NCI-H187 treated with DMSO at 0.1 percent for 48 hours (cell line): ENCODE measurements at places on chromosomes 11 and 22.

DNA sequence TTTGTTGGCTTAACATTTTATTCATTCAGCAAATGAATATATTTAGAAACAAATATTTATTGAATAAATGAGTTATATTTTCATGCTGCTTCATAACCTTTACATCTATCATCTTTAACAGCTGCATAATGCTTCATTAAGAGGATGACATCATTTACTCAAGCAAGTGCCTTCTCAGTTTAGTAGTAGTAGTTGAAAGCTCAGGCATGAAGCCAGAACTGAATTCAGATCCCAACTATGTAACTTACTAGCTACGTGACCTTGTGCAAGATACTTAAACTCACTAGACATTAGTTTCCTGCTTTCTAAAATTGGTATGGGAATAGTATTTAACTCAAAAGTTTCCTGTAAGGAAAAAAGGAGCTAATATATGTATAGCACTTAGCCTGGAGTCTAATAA lies 90.3 kb downstream of the TMPRSS5 start:
- DNase-seq: no peak

- DNase-seq: no peak
Observed at GRCh38 chr22:27906241-27906640, 12.8 kb downstream of the PITPNB start.

GRCh38 chr11:132859306-132859705 lies 673.0 kb downstream of the OPCML start:
- no peak for DNase-seq

GRCh38 chr11:21225860-21226259 lies 556.5 kb downstream of the NELL1 start:
- no peak for DNase-seq

DNA sequence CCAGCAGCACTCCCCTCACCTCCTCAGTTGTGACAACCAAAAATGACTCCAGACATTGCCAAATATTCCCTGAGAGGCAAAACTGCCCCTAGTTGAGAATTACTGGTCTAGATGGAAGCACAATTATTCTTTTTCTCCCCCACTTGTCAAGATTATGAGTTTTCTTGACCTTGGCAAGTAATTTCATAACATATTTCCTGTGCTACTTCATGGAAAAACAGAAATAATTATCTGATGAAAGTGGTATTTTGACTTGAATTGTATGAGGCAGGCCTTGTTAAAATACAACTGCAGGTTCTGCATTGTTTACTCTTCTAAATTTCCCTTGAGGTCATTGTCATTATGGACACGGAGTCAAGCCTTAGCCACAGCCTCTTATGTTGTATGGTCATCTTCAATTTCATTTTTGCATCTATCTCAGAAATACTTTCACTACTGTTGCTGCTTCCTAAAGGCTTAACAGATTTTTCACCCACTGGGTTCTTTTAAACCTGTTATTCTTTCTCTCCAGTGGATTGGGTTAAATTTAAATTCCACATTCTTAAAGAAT lies 32.2 kb upstream of the LDLRAD3 start:
- no peak for DNase-seq

GRCh38 chr11:82577246-82577645 lies 156.4 kb downstream of the FAM181B start:
- no peak for DNase-seq

DNA sequence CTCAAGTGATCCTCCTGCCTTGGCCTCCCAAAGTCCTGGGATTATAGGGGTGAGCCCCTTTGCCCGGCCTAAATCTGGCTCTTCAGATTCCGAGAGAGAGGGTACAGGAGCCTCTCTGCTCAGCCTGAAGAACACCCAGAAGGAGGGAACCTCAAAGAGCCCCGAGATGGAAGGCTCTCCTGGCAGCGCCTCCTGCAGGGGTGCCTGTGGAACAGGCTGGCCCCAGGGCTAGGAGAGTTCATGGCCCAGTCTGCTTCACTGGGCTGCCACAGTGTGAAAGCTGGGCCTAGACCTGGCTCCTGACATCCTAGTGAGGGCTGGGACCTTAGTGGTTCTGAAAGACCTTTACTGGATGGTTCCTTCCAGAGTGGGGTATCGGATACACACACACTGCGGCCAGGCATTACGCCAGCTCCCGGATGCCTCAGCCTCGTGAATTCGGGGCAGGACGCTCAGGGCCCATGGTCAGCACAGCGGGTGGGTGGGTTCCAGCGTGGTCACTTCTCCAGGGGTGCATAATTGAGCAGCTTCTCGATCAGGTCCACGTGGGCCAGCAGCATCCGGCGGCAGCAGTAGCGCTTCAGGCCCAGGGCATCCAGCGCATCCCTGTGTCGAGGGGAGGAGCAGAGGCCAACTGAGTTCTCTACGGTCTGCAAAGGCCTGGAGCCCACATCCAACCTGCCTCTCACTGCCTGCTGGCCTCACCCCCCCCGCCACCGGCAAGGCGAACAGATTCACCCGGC lies 2.3 kb downstream of the POLR2L start:
- DNase-seq: no peak

- no peak for DNase-seq
Observed at GRCh38 chr11:122746050-122746478, 90.5 kb downstream of the UBASH3B start.

- DNase-seq: no peak
Observed at GRCh38 chr22:22882033-22882717, 5.4 kb upstream of the IGLL5 start.

DNA sequence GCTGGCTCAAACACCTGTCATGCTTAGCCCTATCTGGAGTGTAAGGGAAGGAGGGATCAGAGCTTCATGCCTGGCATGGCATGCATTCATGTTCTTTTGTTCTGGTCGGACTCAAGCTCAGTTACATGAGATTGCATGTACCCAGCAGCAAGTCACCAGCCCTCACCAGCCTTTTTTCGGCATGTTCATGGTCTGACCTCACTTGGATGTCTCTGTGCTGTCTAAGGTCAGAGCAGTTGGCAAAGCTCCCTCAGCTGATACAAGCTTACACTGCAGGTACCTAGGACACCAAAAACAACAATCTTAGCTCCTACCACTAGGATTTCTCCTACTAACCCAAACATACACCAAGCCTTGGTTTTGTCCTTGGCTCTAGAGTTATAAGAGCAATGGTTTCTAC lies 152.6 kb downstream of the BARX2 start:
- no peak for DNase-seq

DNA sequence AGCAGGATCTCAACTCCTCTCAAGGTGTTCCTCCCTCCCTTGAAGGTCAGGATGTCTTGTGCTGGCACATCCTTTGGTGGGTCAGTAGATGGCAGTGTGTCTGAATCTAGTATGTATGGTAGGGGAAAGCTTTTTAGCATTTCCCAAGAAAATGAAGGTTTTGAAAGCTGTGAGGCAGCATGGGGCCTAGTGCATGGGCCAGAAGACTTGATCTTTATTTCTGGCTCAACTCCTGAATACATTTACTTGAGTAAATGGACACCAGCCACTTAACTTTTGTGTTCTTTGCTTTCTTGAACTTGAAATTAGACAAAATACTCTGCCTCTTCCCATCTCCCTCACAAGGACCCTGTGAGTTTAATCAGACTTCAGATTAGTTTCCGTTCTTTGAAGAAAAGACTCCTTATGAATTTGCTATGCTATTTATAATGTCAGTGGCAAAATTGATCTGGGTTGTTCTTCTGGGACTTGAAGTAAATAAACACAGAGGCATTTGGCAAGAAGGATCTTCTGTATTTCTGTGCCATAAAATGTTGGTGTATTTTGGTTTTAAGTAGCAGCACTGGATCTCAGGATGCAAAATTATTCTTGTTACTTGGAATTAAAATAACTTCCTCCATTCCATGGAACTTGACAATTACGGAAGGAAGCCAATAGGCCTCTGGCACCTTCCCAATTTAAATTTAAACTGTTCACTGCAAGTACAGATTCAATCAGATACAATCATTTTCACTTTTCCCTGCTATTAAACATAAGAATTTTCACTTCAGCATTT lies 288.8 kb downstream of the CASP12 start:
- no peak for DNase-seq

- no peak for DNase-seq
Observed at GRCh38 chr11:59918480-59918879, 19.8 kb upstream of the OOSP1 start.

DNA sequence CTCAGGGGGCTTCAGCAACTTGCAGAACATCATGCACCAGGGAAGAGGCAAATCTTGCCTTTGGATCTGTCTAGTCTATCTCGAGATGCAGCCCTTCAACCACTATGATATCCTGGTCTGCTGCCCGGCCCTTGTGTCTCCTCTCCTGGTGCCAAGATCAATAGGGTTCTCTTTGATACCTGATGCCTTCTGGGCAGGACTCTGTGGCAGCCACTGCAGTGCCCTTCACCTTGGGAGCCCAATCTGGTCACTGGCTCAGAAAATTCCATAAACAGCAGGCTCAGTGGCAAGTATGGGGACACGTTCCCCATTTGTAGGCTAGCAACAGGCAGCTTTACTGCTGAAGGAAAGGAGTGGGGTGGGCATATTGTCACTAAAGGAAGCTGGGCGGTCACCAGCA lies 23.4 kb downstream of the SYN3 start:
- DNase-seq: no peak

DNA sequence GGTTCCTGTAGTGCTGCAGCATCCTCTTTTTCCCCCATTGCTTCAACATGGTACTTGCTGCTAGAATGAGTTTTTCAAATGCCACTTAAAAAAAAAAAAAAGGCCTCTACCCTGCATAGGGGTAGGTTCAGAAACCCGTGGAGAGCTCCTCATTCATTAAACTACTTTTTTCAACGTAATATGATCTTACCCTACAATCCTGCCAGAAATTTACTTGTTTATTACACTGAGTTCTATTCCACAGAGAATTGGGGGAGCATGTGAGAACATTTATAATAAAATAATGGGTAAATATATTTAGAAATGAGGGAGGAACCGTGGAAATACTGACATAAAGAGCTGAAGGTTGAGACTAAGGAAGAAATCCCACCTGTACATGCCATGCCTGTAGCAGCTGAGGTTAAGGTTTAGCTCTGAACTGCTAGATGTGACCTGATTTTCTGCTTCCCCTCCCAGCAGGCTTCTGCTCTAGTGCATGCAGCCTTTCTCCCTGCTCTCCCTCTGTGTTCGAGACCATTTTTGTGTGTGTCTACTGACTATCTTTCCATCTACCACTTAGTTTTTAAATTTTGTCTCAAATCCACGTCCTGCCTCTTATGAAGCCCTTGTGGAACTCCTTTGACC lies 225.7 kb downstream of the DDX10 start:
- no peak for DNase-seq

DNA sequence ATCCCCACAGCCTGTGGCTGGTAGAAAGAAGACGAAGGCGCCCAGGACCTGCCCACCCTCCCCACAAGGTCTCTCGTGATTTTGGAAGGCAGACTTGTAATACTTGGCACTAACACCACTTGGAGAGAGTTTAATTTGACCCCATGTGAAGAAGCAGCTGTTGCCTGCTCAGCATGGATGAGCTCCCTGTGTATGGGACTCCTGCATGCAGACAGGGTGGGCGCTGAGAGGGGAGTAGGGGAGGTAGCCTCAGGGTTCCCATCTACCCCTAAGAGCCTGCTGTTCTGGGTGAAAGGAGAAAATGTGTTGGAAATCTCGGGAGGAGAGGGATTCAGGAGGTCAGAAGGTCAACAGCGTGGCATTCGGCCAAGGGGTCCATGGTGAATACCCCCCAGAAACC lies 625.9 kb downstream of the TBC1D22A start:
- no peak for DNase-seq

DNA sequence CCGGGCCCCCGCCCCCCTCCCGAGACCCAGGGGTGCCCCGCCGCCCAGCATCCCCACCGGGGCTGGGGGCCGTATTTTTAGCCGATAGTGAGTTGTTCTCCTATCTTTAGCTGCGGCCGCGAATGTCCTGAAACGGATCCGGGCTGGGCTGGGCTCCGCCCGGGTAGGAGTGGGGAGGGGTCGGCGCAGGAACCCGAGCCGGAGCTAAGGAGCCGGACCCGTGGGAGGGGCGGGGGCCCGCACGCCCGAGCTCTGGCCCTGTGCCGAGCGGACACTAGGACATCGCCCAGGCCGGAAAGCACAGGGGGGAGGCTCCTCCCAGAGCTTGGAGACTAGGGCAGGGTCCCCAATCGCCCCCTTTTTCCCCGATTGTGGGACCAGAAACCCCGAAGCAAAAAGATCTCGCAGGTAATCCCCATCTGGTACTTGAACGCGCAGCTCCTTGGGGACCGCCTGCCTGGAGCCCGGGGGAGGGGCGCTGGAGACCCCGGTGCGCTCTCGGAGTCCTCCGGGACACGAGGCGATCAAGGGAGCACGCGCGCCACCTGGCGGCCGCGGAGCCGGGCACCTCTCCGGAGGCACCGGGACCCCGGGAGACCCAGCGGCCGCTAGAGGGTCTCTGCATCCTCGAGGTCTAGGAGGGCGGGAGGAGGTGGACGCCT lies 669 bp downstream of the CDC42EP2 start:
- no peak for DNase-seq

- no peak for DNase-seq
Observed at GRCh38 chr11:18677560-18677959, 21.0 kb upstream of the TMEM86A start.

- no peak for DNase-seq
Observed at GRCh38 chr11:11620921-11621572, 758 bp downstream of the GALNT18 start.

DNA sequence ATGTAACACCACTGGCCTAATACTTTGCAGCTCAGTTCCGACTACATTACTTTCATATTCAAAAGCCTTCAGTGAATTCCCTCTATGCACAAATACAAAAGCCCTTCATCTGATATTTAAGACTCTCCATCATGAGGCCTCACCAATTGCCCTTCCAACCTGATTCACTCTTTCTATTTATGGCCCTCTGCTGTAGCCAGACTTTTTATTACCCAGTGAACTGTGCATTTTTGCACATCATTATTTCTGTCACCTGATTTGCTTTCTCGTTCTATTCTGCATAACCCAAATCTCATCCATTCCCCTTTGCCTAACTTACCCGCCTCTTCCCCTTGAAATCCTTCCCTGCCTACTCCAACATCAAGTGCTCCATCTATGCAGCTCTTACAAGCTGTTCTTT lies 78.3 kb downstream of the BBOX1 start:
- no peak for DNase-seq

GRCh38 chr22:32411829-32412592 lies at the start of gene RTCB:
RTCB (minus strand) TSS chr22:32412247; CDS start chr22:32412156, 91 bp downstream.
- no peak for DNase-seq
